ENCODE measurements at places on chromosomes 1 and 21.

GRCh38 chr1:178189814-178190213 lies 95.9 kb downstream of the RASAL2 start:
- no peak for DNase-seq

- no peak for DNase-seq
Measured at GRCh38 chr1:193677874-193678273, 491.5 kb upstream of the B3GALT2 start.

DNA sequence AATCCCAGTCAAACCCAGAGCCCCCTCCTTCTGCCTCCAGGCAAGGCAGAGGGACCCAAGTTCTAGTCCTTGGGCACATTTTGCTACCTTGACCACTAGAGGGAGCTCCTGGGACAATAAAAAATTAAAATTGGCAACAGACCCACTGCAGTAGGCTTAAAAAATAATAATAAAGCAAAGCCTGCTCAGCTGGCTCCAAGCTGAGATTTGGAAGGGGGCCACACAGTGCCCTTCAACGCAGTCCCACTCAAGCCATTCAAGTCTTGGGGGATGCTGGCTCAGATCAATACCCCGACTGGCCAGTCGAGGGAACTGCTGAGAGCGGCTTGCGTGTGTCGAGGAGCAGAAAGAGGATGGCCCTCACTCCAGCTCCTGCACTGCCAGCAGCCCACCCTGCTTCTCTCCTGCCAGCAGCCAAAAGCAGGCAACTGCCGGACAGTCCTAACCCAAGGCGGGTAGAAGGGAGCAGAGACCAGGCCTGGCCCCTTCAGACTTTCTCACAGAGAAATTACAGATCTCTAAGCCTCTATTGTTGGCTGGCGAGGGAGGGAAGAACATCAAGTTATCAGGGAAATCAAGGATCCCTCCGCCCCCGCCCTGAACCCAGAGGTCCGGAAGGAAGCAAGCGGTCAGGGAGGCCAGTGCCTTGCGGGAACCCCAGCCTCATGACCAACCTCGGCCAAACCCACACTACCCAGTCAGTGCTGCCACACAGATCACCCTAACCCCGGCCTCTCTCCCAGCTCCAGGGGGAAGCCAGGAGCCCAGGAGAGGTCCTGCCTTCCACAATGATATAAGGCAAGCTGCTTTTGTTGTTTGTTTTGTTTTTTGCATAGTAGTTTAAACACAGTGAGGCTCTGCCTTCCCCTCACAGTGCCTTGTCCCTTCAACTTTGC lies 4.9 kb upstream of the ALDH4A1 start:
- no peak for DNase-seq

DNA sequence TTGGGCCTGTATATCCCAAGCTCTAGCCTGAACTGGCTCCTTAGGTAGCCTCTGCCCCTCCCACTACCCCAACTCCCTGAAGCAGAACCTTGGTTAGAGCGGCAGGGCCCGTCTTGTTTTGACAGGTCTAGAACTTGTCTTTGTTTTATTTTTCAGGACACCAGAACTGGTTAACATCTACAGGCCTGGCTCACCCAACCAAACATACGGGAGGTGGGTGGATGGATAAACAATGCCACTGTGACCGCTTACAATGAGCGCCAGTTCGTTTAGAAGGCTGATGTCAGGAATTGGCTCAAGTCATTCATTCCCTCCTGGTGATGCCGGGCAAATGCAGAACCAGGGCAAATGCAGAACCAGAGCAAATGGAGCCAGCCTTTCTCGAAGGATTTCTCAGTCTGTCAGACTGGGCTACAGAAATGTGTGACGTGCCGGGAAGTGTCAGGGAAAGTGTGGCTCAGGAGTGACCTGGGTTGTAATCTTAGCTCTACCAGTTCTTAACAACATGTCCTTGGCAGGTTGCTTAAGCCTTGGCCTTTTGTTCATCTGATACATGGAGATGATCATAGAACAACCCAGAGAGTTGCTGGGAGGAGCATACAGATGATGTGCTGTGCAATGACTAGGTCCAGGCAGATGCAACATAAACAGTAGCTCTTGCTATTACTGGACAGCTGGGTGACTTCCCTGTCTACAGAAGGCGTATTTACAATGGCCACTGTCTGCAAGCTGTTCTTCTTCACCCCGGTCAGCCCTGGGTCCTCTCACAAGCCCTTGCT lies 30.5 kb upstream of the BTG2 start:
- DNase-seq, result peak; percentile 80

DNA sequence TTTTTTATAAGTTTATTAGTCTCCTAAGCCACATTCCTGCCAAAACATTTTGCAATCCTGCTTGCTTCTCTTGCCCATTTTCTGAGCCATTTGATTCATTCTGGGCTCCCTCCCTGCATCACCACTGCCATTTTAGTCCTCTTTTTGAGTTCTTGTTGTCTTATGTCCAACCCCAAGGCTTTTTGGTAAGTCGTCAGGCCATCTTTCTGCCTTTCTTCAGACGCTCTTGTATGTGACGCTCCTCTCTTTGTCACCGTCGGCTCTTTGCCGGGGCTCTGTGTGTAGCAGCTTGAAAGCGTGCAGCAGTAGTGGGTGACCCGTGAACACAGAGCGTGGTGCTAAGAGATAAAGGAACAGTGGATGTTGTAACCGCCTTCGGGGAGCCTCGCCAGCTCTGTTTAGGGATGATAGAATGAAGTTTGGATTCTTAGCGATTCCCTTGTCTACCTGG lies 14.6 kb downstream of the HUNK start:
- peak; percentile 84 for DNase-seq

GRCh38 chr1:70887936-70888335 lies 159.7 kb downstream of the PTGER3 start:
- DNase-seq, result no peak

GRCh38 chr1:16984717-16985116 lies 4.3 kb upstream of the MFAP2 start:
- DNase-seq, result peak; percentile 52

DNA sequence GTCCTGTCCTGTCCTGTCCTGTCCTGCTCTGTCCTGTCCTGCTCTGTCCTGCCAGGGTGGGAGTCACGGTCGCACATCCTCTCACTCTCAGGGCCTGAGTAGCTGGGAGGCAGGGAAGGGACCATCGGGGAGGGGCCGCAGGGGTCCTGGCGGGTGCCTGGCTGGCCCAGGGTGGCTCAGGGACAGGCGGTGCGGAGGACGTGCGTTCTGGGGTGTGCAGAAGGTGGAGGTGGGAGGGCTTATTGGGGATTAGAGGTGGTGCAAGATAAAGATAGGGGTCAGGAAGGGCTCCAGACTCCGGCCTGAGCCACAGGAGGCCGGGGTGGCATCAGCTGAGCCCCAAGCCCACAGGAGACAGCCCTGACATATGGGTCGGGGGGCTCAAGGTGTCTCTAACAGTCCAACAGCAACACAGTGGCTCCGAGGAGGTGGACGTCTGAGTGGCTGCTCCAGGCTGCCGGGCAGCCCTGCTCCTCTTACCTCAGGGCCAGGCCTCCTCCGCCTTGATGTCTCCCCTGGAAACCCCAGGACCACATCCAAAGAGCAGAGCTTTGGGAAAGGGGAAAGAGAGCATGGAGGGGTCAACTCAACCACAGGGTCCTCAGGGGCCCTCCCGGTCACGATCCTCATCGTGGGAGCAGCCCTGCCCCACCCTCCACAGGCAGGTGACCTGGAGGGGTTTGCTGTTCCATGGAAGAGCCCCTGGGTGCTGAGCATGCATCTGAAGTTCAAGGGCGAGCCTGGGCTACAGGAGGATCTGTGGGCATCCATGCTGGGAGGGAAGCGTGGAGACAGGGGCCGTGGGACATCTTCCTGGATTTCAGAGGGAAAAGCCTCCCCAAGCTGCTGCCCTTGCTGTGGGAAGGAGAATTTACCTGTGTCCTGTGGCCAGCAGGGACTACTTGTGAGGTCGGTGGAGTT lies 39.6 kb upstream of the ADARB1 start:
- DNase-seq, result no peak

DNA sequence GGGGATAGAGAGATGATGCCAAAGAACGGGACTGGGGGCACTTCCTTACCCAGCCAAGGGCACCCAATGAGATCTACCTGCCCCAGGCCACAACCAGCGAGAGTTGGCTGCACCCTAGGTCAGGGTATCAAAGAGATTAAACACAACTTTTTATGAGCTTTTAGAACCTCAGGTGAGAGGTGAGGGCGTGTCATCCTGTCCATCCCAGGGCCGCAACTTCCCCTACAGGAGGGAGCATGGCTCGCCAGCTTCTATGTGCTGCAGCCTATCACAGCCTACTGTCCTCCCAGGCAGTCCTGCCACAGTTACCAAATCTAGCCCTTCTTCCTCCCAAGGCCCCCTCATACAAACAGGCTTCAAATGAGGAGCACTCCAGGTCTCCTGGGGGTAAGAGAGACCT lies 12.9 kb downstream of the TMEM9 start:
- peak; percentile 16 for DNase-seq

- DNase-seq, result peak; percentile 28
Measured at GRCh38 chr1:61081686-61082310, 563 bp upstream of the NFIA start.

GRCh38 chr1:199242147-199242546 lies 603.3 kb downstream of the PTPRC start:
- DNase-seq, result no peak

GRCh38 chr1:42014823-42015222 lies 96.1 kb upstream of the HIVEP3 start:
- DNase-seq, result no peak

GRCh38 chr1:95364546-95364945 lies 130.5 kb downstream of the RWDD3 start:
- no peak for DNase-seq
